HT-29 (cell line): ENCODE measurements at places on chromosomes 1 and 21. TPM values are rescaled to one million over a fixed set of nuclear protein-coding genes. Genes with fewer than 3 reads are reported as not detected.

Gene VWA1
- total RNA-seq = 220 and 232 TPM in 2 replicates

Gene AGMAT
- 52.1 and 62.5 TPM in 2 replicates for total RNA-seq

Gene TLR5
- total RNA-seq = 0.08 and 0.38 TPM in 2 replicates

Gene SELENBP1
- total RNA-seq = 39.2 and 46.7 TPM in 2 replicates

Gene IGSF9
- total RNA-seq = 5.9 and 6.5 TPM in 2 replicates

Gene NR0B2
- total RNA-seq = 17.6 and 18.4 TPM in 2 replicates

Gene PTPRC
- not detected in 2 replicates for total RNA-seq

Gene HORMAD1
- not detected in 2 replicates for total RNA-seq

Gene ANKRD34A
- 0.20 and 1.9 TPM in 2 replicates for total RNA-seq

Gene TRIM17
- not detected in 2 replicates for total RNA-seq

Gene TMEM81
- total RNA-seq = 0.92 and 1.5 TPM in 2 replicates

Gene AGT
- 0.76 and 1.5 TPM in 2 replicates for total RNA-seq

Gene NBPF4
- not detected in 2 replicates for total RNA-seq

Gene SAMSN1
- 0.08 TPM in 1 of 2 replicates, not detected in the other for total RNA-seq

Gene OR2T12
- total RNA-seq = not detected in 2 replicates
